Stimulated activated CD8-positive, alpha-beta memory T cell treated with anti-CD3 and anti-CD28 coated beads, Interleukin-4, amount 100 ng/mL, for 1 hour (primary cell): ENCODE measurements at places on chromosomes 4 and X.

DNA sequence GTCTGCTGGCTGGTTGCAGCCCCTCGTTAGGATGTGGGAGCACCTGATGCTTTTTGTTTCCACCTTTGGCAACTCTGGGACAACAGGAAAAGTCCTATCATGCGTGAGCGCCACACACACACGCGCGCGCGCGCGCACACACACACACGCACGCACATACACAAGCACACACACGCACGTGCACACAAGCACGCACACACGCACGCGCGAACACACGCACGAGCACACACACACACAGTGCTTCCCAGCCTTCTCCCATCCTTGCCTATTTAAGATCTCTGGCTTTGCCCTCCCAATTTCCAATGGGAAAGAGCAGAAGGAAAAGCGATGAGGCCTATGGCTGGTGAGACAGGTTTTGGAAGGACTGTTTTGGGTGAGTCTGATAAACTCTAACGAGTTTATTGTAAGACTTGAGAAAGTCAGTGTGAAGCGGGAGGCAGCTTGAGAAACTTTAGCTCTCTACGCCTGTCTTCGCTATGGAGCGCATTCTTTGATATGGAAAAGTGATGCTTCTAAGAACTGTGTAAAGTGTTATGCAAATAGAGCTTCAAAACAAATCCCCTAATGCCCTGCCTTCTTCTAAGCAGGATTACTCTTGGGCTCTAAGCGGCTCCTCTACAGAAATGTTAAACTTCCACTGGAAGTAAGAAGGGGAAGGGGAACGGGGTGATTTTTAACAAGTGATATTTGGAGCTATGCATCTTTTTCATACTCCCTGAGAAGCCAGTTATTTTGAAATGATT is 11.8 kb downstream of the SUPT20HL1 start:
- DNase-seq: no peak

DNA sequence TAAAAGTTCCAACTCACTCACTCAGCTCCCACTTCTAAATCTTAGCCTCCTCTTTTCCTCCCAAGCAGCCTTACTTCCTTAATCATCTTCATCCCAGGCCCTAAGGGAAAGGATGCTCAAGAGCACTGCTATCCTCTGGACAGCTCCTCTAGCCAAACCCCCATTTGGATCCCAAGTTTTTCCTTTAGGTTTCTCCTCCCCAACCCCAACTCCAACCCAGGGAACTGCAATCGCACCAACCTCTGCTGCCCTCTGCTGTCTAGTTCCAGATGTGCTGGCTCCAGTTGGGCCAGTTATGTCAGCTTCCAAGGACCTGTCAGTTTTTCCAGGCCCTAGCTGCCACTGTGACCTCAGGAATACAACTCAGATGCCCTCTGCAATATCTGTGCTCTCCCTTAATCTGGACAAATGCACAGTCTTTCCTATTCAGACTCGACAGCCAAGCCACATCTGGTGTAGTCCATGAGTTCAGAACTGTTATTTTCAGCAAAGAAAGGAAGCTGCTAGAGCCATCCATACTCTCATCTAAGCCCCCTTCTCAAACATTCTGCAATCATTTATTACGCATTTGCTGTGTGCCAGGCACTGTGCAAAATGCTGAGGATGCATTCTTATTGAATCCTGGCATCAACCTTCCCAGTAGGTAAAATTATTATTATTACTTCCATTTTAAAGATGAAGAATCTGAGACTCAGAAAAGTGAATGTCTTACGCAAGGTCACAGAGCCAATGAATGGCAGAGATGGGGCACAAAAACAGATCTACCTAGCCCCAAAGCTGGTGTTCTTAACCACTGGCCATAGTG is 12.3 kb upstream of the XPNPEP2 start:
- no peak for DNase-seq

GRCh38 chrX:73766431-73766795 is 203.4 kb downstream of the CHIC1 start:
- no peak for DNase-seq

- no peak for DNase-seq
These were observed at the start of gene ELF4 for GRCh38 chrX:130110379-130111219. ELF4 (minus strand) TSS chrX:130110497; CDS start chrX:130081330, 29,167 bp downstream.

DNA sequence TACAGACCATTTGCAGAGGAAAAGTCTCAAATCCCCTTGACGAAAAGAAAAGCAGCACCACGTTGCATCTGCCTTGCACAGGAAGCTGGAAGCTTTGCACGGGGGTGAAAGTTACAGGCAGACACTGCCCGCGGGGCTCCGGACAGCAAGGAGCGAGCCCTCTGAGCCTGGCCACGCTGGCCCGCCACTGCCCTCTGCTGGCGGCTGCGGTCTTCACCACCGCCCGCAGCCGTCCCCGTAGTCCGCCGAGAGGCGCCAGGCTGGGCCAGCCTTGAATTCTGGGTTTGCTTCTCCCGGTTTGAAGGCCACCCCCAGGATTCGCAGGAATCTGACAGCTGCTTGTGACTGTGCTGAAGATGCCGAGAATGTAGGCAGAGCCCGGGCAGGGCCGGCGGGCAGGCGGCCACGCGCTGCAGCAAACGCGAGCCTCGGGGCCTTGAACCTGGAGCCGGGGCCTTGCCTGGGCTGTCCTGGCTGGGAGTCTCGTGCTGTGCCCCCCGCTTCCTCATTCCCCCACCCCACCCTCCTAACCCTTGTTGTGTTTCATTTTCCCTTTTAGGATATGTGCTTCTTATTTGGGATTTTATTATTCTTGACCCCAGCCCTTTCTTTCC is 49.2 kb downstream of the ENPP6 start:
- peak; percentile 8 for DNase-seq

DNA sequence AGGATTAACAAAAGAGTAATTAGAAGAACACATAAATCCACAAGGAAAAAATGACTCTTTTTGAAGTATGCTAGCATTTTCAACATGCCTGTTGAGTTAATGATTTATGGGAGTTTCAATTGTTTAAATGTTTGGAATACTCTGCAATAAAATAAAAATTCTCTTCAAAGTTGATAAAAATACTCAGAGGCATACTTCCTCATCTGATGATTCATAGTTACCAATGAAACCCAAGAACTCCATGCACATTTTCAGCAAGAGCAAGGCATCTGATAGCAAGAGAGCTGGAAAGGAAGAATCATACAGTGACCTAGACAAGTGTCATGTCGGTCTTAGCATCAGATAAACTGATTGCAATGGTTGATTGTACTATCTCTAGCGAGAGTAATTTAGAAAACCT is 443.7 kb upstream of the ATOH1 start:
- DNase-seq: no peak

GRCh38 chr4:147732518-147733235 is 789 bp downstream of the ARHGAP10 start:
- no peak for DNase-seq

DNA sequence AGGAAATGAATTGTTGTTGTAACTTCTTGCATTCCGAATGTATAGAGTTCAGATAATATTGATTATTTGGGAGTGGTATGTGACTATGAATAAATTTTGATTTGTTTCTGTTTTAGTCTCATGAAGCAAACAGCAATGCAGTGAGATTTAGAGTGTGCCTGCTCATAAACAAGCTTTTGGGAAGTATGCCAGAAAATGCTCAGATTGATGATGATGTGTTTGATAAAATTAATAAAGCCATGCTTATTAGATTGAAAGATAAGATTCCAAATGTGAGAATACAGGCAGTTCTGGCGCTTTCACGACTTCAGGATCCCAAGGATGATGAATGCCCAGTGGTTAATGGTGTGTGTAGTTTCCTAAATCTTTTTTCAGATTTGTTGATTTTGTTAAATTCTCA is 2.0 kb downstream of the NCAPG start:
- no peak for DNase-seq

GRCh38 chr4:164952551-164952950 is 24.9 kb downstream of the TRIM61 start:
- no peak for DNase-seq

DNA sequence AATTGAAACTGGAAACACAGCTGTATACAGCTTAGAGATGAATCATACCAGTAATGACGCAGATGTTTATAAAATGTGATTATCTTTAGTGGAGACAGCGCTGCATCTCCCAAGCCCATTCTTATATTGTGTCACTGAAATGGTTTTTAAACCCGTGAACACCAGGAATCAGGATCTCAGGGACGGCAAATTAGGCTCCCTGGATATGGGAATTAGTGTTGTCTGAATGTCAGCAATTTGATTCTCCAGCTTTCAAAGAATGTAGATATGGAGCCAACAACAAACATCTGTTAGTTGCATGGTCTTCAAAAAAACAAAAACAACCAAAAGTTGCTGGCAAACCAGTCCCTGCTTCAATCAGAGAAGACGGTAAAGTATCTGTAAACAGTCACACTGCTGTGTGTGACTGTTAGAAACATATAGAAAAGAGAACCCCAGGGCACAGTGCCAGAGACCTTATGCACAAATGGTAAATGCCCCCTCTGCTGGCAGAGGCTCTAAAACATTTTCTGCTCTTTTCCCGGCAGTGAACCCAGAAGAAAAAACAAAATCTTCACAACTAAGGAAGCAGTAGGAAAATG is 351.9 kb upstream of the FTHL17 start:
- DNase-seq: no peak

DNA sequence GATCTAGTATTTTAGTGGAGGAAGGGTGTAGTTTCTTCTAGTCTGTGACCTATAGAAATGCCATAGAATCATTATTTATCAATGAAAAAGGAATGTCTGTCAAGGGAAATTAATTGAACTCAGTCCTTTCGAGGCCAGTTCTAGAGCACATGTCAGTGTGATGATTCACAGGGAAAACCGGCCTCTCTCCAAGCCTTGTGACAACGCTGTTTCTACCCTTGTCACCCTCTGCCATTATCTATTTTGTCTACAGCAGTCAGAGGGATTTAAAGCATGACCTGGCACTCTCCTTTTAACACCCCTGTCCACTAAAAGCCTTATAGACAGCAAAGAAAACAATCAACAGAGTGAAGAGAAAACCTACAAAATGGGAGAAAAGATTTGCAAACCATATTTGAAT is 119.8 kb downstream of the DRD5 start:
- no peak for DNase-seq

DNA sequence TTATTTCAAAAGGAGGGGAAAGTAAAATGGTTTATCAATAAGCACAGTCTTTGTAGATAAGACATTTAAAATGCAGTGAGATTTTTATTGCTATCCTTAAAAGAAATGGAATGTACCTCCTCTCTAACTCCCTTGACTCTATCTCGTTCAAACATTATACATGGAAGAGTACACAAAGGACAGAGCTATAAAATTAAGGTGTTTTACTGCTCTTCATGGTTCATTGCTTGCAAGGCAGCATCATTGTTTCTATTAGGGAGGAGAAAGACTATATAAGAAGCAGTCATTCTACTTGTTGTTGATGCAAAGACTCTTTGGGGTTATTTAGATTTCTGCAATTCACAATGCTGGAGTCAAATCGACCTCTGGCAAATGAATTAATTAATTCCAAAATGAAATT is 380.2 kb upstream of the NDST3 start:
- DNase-seq: no peak
